ENCODE measurements at places on chromosomes 6 and 20.

DNA sequence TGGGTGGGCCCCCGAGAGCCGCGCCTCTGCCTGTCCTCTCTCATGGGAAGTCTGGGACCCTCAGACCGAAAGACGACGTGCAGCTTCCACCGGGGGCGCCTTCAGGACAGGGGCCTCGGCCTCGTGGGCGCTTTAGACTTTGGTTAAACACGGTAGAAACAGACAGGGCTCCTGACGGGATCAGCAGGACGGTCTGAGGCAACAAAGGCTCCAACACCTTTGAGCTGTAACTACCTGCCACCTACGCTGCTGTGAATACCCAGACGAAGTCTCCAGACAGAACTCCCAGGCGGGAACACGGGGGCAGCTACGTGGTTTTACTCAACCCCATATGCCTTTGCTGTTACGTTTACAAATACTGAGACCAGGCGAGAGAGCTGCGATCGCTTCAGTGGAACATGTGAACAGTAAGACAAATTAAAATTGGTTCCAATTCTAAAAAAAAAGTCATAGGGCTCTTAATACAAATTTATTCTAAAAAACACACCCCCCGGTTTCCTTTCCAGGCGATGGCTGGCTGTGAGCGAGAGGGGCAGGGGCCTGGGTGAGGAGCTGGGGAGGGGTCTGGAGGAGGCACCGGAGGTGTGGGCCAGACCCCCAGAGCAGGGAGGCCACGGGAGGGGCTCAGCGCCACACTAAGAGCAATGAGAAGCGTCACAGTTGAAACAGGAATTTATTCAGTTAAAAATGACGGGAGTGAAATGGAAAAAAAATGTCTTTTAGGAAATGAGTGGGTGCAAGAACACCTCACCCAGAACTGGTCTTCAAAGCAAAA is 453.2 kb downstream of the QKI start:
- no peak overlapping the region for H3K27ac ChIP-seq
- H3K27me3 ChIP-seq, result no peaks in the 10 kb centered on the region
- no peaks in the 10 kb centered on the region for H3K36me3 ChIP-seq
- no peak for DNase-seq

GRCh38 chr6:76671751-76672150 is 599.3 kb upstream of the IMPG1 start:
- no peaks in the 10 kb centered on the region for H3K36me3 ChIP-seq
- no peak for DNase-seq
- H3K27ac ChIP-seq, result no peak overlapping the region
- H3K4me3 ChIP-seq, result no peak overlapping the region
- no peaks in the 10 kb centered on the region for H3K27me3 ChIP-seq
- H3K4me1 ChIP-seq, result no peaks in the 10 kb centered on the region

GRCh38 chr6:51550243-51550642 is 537.2 kb downstream of the PKHD1 start:
- no peak overlapping the region for H3K27ac ChIP-seq
- H3K4me3 ChIP-seq, result no peak overlapping the region
- no peaks in the 10 kb centered on the region for H3K4me1 ChIP-seq
- H3K36me3 ChIP-seq, result no peaks in the 10 kb centered on the region
- DNase-seq, result no peak

- no peak for DNase-seq
- no peak overlapping the region for H3K4me3 ChIP-seq
- no peaks in the 10 kb centered on the region for H3K36me3 ChIP-seq
- no peaks in the 10 kb centered on the region for H3K27me3 ChIP-seq
Observed at GRCh38 chr6:118354641-118355040, 193.5 kb upstream of the PLN start.

DNA sequence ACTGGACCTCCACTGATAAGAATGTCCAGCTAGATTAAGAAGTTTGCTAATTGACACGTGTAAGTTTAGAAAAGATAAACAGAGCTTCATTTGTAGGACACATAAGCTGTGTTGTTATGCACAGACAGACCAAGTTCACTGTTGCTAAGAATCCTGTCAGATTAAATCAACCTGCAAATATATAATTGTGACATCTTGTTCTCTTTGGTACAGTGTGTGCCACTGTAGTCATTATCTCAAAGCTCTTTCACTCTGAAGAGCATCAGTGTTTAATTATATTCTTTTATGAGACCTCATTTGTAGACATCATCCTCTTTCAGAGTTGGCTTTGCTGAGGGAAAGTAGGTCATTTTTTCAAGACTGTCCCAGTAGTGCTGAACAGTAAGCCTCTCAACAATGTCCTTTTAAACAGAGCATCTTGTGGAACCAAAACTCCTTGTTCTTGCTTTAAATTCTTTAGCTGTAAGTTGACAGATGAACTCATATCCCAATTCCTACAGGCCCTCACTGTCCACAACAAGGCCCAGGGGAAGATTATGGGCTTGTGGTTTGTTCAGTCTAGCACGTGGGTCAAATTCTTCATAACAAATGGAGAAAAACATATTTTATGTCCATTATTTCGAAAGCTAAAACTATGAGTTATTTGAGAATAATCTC is 252.4 kb downstream of the HDGFL1 start:
- DNase-seq, result no peak
- peaks cover 2% of the 10 kb centered on the region for H3K4me1 ChIP-seq
- no peaks in the 10 kb centered on the region for H3K36me3 ChIP-seq
- H3K4me3 ChIP-seq, result no peak overlapping the region
- H3K27ac ChIP-seq, result no peak overlapping the region
